ENCODE measurements at places on chromosomes 3 and 15.

DNA sequence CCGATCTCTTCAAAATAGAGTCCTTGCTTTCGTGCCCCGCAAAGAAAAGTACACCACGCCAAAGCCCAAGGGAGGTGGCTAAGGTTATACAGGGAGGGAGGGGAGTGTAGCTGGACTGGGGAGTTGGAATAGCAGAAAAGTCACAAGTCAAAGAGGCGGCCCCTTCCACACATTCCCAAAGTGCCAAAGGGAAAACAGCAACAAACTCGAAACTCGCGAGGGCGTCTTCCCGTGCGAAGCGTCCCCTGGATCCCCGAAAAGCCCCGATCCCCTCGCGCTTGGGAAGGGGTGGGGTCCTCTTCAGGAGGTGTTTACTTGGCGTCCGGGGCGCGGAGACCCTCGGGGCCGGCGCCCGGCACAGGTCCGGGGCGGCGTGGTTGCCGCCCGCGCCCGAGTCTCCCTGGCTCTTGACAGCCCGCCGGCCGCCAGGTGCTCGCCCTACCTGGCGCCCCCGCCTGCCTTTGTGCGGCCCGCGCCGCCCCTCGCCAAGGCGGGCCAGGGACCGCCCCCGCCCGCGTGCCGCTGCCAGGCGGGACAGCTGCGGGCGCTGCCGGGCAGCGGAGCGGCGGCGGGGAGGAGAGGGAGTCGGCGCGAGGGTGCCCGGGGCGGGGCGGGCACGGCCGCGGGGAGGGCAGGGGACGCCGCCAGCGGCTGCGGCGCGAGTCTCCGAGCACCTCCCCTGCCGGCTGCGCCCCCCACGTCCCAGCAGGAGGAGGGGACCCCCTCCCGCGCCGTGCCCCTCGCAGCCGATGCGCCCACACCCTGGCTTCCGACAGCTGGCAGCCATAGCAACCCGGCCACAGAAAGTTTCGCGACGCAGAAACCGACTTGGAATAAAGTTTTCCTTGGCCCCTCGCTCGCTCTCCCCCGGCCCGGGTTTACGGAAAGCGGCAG is 966 bp downstream of the MYO1E start:
- DNase-seq = peak; percentile 64

DNA sequence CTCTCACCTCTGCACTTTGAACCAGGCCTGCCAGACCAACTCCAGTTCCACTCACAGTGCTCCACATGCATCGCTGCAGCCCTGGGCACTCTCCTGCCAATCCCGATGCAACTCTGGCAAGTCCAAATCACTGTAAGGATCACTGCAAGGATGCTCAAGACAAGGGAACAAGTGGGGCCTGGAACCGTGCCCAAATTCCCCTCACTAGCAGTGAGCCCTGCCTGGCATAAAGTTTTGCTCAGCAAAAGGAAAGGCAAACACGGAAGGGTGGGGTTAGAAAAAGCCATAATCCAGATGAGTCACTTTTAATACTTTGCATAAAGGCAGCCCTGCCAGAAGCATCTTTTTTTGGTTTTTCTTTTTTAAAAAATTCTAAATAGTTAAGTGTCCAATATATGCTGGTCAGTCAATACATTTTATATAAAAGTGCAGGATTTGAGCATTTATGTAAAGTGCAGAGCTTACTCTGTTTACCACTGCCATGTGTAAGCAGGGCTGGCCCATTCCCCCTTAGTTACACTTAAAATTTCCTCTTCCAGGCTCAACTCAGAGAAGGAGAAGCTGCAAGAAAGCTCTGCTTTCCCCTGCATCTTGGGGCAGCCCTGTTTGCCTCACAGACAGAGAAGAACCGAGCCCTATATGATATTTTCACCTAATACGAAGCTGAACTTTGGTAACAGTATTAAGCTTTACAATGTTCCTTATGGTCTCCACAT is 102.2 kb downstream of the CD47 start:
- peak; percentile 69 for DNase-seq

DNA sequence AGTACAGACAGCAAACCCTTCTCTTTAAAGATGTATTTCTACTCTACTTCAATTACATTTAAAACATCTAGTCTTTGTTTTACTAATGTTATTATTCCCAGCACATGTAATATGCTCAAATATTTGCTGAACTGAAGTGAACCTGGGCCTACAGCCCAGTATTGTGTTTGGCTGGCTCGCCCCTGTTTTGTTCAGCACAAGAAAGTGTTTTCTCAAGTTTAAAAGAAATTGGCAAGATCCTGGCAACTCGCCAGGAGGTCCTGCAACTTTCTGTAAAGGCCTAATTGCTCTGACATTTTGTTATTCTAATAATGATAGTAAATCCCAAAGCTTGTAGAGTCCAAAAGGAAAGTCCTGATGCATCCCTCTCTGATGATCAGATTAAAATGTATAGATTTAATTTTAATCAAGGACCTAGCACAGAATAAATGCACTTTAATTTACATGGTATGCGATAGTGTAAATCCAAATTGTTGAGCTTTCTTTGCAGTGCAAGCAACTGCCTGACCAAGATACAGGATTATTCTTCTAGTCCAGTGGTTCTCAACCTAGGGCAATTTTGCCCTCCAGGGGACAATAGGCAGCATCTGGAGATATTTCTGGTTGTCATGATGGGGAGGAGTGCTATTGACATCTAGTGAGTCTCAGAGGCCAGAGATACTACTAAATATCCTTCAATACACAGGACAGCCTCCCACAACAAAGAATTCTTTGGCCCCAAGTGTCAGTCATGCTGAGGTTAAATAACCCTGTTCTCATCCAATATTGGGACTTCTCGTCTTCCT is 35.7 kb upstream of the TMOD3 start:
- peak; percentile 55 for DNase-seq

DNA sequence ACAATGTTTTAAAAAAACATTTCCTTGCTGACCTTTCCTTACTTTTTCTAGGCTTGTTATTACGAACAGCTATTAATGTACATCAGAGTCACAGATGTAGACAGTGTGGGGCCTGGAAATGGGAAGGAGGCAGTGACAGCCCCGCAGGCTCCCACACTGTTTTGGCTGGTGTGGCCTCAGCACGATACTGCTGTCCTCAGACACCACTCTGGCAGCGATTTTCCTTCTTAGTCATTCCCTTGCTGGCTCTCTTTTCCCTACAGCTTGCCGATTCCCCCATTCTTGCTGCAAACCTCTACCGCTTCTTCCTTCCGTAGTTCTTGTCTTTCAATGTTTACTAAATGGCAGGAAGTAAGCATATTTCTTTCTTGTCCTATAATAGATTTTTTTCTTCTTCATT is 113.1 kb downstream of the ABI3BP start:
- peak; percentile 68 for DNase-seq

DNA sequence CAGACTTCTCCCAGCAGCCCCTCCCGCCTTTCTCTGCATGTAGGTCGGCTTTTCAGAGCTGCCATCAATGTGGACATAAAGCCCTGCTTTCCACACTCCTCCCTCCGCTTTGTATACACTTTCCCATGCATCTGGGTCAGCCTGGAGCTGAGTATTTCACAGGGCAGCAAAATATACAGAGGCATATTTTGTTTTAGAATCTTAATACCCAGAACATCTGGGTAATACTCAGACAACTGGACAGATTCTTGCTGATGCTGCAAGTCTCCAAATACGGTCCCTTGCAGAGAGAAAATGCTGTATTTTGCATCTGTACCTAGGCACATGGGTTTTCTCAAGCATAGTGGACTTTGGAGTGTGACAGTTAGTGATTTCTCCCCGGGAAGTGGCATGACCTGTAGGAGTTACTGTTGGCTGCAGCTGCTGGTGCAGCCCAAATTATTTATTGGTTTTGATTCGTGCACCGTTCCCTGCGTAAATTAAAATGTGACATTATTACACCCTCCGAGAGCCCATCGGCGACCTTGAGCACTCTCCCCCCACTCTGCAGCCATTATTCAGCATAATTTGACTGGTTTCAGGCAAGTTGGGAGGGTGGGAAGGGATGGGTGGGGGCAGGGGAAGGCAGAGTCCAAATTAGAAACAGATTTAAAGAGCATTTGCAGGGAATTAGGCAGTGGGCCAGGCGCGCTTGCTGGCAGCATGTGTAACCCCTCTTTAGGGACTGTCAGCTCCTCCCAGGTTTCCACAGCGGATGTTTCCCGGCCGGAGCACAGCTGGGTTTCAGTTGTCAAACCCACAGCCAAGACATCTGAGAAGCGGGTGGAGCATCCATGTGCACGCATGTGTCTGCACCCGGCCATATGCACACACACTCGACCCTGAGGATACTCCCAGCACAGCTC is 100.8 kb downstream of the CPN2 start:
- peak; percentile 96 for DNase-seq

DNA sequence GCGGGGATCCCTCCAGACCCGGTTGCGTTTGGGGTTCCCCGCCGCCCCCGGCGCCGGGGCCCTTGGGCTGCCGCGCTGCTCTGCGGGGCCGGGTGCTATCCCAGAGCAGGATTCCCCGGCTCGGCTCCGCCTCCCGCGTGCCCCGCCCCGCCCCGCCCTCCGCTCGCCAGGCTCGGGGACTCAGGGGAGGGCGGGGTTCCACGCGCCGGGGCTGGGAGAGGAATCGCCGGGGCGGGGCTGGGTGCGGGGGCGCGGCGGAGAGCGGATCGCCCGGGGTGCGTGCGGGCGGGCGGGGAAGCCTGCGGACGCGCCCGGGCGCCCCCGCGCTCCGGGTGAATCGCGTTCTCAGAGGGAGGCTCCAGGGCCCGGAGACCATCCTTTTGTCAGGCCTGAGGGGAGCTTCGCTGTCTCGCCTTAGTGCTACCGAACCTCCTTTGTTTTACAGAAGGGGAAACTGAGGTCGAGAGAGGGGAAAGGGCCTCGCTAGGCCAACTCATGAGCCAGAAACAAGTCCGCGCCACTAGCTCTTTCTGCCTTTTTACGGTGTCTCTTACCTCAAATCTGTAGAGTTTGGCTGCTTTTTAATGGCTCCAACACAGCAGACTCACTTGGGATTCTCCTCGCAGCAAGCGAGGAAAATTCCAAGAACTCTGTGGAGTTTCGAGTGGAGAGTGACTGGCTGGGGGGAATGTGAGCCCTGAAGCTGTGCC is at the start of gene TMEM158:
Gene TMEM158, minus strand, starts transcription at position 82 of the 710 bp plus-strand sequence. CDS start 260 bp downstream, outside the sequence.
- peak; percentile 85 for DNase-seq

DNA sequence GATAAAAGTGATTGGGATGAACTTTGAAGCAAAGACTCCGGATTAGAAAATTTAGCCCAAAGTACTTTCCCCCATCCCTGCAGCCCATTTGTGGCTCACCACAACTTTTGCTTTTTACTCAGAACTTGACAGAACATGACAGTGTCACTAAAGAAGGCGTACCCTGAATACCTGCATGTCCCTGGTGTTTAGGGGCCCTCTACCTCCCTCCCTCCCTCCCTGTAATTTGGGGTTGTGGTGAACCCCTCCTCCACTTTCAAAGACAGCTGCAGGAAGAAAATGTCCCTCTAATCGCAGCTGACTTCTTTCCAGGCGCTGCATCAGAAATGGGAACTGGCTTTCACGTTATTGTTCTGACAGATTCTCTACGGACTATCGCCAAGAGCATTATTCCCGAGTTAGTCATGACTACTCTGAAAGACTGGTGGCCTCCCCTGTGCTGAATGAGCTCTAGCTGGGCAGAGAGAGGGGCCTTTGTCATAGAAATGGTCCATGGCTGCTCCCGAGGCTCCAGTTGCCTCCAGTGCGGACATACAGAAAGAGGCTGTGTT is 93.2 kb upstream of the ARHGEF3 start:
- peak; percentile 48 for DNase-seq

GRCh38 chr3:110568246-110568645 is 503.4 kb upstream of the NECTIN3 start:
- DNase-seq = no peak

GRCh38 chr15:79494384-79494909 is 62.3 kb downstream of the MINAR1 start:
- no peak for DNase-seq

GRCh38 chr3:14768182-14768790 is 50.5 kb upstream of the FGD5 start:
- DNase-seq = no peak

DNA sequence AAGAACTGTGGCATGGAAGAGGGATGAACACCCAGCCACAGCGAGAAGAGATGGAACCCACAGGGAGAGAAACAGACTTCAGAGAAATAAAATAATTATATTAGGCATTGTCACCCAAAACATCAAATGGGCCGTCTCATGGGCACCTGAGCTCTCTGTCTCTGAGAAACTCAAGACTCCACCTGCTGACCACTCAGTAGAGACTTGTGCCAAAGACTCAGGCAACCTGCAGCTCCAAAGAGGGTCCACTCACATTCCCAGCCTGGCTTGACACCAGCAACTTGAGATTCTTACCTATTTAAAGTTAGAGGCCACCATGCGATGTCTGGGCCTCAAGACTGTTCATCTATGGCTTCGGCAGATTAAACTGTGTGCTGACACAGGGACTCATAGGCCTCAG is 12.0 kb downstream of the SEMA5B start:
- DNase-seq = no peak

DNA sequence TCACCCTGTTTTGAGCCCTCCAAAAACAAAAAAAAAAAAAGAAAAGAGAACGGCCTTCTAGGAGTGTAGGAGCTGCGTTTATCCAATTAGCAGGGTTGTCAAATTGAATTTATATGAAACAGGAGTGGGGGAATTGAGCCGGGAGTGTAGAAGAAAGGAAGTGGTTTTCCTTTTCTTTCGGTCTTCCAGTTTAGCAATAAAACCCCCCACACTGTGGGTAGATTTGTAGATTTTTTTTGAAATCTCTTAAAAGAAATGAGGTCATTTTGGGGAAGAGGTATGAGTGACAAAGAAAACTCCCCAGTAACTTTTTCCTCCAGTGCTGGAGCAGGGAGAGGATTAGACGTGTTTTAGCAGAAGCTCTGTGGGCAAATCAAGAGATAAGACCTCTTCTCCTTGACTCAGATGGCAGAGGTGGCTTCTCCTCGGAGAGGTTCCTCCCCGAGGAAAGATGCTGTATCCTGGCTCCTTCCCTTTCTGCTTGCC is 30.8 kb downstream of the BOC start:
- peak; percentile 18 for DNase-seq

DNA sequence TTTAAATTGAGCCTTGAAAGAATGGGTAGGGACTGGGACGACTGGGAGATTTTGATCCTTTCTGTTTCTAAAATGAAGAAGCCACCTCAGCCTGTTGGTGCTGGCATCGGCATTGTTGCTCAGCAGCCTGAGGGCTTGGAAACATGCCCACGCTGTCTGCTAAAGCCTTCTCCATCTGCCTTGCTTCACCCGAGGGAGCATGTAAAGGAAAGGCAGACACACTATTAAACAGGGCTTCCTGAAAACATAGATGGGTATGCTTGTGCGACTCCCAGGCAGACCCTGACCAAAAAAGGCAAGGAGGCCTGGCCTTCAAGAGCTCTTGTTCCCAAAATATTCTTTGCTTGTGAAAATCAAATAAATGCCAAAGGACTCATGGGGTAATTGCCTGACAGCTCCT is 84.2 kb upstream of the SLC4A7 start:
- peak; percentile 51 for DNase-seq

DNA sequence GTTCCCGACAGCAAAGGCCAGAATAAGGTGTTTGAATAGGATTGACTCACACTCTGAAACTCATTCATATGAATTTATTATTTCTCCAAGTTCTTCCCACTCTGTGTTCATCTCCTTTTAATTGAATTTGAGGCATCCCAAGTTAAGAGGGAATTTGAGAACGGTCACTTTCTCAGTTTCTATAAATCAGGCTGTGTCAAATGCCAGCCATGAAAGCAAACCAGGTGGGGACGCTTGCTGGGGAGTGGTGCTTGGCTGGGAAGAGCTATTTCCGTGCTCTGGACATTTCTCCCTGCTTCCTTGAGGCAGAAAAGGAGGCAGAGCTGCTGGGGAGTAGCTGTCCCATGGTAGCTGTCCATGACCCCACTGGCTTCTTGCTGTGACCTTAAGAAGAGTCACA is 116.6 kb downstream of the FBN1 start:
- no peak for DNase-seq

GRCh38 chr3:150299201-150299600 is 108.9 kb upstream of the TSC22D2 start:
- no peak for DNase-seq
